Prostate gland (tissue), 2 donors: ENCODE measurements at places on chromosomes 7 and 10. TPM values are rescaled to one million over a fixed set of nuclear protein-coding genes. Genes with fewer than 3 reads are reported as not detected.

DNA sequence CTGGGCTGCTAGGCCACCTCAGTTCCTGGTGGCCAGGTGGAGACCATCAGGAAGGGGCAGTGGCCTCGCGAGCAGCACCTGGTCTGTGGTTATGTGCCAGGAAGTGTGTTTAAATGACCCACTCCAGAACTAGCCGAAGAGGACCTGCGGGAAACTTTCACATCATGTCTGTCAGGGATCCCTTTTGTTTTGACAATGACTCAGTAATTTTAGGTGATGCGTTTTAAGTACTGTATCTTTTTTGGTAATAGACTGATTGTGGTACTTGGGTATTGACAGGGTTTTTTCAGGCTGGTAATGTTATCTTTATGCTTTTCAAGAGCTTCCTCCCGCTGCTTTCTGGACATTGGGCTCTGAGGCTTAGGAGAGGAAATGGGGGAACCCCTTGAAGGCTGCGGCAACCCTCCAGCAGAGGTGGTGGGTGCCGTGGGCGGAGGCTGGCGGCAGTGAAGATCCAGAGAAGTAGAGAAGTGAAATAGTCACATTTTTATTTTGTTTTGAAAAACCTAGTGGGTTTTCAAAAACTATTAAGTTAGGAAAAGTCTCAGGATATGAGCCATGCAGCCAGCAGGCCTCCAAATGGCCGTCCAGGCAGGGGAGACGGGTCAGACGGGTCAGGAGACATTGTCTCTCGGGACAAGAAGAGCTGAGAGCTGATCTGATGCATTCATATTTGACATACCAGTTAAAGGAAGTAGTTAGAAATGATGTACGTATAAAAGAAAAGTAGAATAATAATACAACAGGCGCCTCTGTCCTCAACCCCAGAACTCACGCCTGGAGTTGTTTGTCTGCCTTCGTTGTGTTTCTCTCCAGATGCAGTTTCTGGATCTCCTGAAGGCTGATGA lies 27.7 kb downstream of the PPP2R2D start:
- H3K27me3 ChIP-seq: no peaks in the 10 kb centered on the region
- H3K27ac ChIP-seq: peak overlapping the region; percentile 29
- H3K4me1 ChIP-seq: no peaks in the 10 kb centered on the region
- DNase-seq: no peak

GRCh38 chr7:132109769-132110168 lies 466.5 kb downstream of the PLXNA4 start:
- no peaks in the 10 kb centered on the region for H3K4me1 ChIP-seq
- no peaks in the 10 kb centered on the region for H3K36me3 ChIP-seq
- DNase-seq: no peak
- no peak overlapping the region for H3K4me3 ChIP-seq
- no peak overlapping the region for H3K27ac ChIP-seq

GRCh38 chr10:132984801-132985545 lies 42.6 kb upstream of the CFAP46 start:
- H3K4me1 ChIP-seq: no peaks in the 10 kb centered on the region
- H3K27me3 ChIP-seq: no peaks in the 10 kb centered on the region
- H3K36me3 ChIP-seq: no peaks in the 10 kb centered on the region
- no peak overlapping the region for H3K27ac ChIP-seq
- no peak overlapping the region for H3K4me3 ChIP-seq

ZNF425 gene
- 4.0 TPM for total RNA-seq

DNA sequence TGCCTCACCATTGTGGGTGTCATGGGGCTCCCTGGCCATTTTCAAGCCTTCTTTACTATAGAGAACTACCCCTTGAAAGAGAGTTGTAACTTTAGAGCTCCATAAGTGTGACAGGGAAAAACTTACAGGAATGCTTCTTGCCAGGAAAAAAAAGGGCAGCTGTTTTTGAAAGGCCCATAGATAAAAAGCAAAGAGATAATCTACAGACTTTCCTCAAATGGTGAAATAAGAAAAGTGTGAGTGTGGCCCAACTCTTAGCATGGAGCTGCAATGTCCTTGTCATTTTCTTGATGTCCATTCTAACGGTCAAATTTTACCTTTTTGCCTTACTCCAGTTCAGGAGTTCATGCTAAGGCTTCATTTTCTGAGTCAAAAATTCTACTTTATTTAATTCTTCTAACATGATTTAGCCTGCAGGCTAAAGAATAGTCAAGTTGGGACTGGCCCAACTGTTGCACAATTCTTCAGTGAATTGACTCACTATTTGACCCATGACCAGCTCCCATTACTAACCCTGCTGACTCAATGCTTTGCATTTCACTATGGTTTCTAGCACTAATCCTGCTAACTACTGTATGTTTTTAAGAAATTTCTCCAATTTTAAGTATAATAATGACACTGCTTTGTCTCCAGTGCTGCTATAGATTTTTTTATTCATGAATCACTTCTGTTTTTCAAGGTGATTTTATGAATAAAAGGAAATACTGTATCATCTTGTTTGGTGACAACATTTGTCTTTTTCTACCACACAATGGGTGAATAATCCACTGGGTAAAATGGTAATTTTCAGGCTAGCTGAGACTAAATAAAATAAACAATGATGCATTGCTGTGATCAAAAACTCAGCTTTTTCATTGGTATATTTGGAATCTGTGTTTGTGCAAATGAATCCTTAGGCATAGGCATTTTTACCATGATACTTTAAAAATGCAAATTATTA lies 41.4 kb upstream of the SGCE start:
- no peak overlapping the region for H3K27ac ChIP-seq
- no peaks in the 10 kb centered on the region for H3K4me1 ChIP-seq
- no peak for DNase-seq
- no peaks in the 10 kb centered on the region for H3K27me3 ChIP-seq
- H3K4me3 ChIP-seq: no peak overlapping the region
- no peaks in the 10 kb centered on the region for H3K36me3 ChIP-seq

GRCh38 chr7:85529201-85529600 lies 342.3 kb upstream of the SEMA3D start:
- no peaks in the 10 kb centered on the region for H3K4me1 ChIP-seq
- no peak overlapping the region for H3K4me3 ChIP-seq
- H3K27me3 ChIP-seq: no peaks in the 10 kb centered on the region
- H3K27ac ChIP-seq: no peak overlapping the region

GRCh38 chr7:100489824-100490223 lies 6.1 kb downstream of the NYAP1 start:
- H3K36me3 ChIP-seq: no peaks in the 10 kb centered on the region
- no peak overlapping the region for H3K27ac ChIP-seq
- no peaks in the 10 kb centered on the region for H3K27me3 ChIP-seq
- DNase-seq: no peak

DKK1 gene
- 6.5 TPM for total RNA-seq

DNA sequence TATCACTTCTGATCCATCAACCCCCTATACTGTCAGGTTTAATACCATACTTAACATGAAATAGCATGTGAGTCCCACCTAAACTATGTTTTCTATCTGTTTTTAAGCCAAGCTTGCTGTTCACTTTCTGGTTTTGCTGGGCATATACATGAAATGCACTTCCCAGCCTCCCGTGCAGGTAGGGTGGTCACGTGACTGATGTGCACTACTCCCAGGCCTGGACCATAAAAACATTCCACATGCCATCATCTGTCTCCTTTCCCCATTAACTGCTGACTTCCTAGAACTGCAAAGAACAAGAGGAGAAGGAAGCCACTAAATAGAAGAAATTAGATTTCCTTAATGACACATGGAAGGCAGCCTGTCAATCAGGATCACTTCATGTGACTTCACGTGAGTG lies 40.1 kb upstream of the CALD1 start:
- H3K4me1 ChIP-seq: no peaks in the 10 kb centered on the region
- H3K4me3 ChIP-seq: no peak overlapping the region
- H3K27ac ChIP-seq: no peak overlapping the region

- no peaks in the 10 kb centered on the region for H3K27me3 ChIP-seq
- H3K4me1 ChIP-seq: no peaks in the 10 kb centered on the region
- H3K4me3 ChIP-seq: no peak overlapping the region
Observed at GRCh38 chr7:27970350-27970749, 210.2 kb downstream of the JAZF1 start.

SPDYE8 gene
- total RNA-seq: not detected

DNA sequence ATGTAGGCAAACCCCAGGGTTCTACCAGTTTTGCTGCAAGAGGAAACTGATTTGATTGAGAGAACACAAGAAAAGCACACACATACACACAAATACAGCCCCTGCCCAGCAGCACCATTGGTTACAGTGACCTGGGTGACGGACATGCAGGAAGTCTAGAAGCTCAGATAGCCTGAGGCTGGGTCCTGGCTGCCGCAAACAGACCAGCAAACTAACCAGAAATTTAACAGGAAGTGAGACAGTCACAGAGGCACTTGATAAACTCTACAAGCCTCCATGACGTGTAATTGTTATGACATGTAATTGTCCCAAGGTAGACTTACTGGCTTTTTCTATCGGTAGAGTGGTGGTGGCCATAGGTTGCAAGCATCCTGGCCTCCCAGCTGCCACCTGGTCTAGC lies 58.9 kb downstream of the PRKAR2B start:
- no peaks in the 10 kb centered on the region for H3K4me1 ChIP-seq
- DNase-seq: no peak
- no peak overlapping the region for H3K4me3 ChIP-seq
- no peak overlapping the region for H3K27ac ChIP-seq
- no peaks in the 10 kb centered on the region for H3K36me3 ChIP-seq

DNA sequence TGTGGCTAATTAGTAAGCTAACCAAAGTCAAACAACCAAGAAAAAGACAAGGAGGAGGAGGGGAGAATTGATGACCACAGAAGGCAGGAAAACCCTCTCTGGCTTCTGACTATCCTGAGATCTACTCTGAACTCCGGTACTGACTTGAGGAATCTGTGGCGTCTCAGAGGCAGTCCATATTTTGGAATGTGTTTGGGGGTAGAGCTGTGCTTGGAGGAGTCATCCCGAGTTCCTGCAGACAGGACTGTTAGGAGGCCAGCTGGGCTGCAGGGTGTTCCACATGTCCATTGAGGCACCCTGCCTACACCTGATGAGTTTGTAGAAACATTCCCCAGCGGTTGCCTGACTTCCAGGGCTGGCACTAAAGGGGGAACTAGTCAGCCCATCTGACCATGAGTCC lies 91.6 kb downstream of the PLCE1 start:
- no peak overlapping the region for H3K27ac ChIP-seq
- H3K27me3 ChIP-seq: no peaks in the 10 kb centered on the region
- no peak overlapping the region for H3K4me3 ChIP-seq
